ENCODE measurements at places on chromosomes 11 and 22.
A peak's percentile ranks its signal among the peaks of the same experiment; 100 is the strongest.

GRCh38 chr22:30564045-30564760 is 10.3 kb downstream of the GAL3ST1 start:
- no peak for DNase-seq

DNA sequence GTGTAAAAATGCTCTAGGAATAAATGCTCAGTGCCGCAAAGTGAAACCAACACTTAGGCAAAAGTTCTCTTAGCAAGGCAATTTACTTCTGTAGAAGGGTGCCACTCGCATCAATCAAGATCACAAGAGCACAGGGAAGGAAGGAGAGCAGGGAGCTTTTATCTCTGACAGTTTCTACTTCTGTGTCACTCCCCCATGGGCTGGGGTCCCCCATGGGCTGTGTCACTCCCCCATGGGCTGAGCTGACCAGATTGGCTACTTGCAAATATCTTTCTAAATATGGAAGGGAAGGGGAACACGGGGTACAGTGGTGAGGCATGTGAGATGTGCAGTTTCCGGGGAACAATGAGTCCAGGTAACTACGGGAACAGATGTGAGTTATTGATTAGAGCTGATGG is 397 bp downstream of the OR52N2 start:
- DNase-seq, result no peak

- no peak for DNase-seq
Observed at GRCh38 chr22:27541836-27542235, 259.7 kb downstream of the MN1 start.

- peak; percentile 4 for DNase-seq
Observed at GRCh38 chr11:73249853-73250783, 22.0 kb upstream of the P2RY6 start.

DNA sequence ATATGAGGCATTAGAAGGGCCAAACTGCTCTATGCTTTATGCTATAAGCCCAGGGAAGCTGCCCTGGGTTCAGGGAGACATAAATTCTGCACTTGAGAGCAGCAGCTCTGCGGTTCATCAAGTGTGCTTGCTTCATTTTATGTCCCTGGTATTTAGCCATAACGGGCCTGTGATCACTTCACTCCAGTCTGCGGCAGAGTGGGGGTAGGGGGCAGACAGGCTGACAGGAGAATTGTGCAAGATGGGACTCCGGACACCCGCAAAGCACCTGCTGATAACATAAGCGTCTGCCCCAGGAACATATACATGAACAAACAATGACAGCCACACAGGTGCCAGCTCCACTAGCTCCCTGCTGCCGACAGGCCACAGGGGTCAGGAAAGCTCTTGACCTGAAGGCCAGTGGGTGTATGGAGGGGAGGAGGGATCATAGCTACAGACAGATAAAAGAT is 56.1 kb downstream of the SMCO4 start:
- no peak for DNase-seq

DNA sequence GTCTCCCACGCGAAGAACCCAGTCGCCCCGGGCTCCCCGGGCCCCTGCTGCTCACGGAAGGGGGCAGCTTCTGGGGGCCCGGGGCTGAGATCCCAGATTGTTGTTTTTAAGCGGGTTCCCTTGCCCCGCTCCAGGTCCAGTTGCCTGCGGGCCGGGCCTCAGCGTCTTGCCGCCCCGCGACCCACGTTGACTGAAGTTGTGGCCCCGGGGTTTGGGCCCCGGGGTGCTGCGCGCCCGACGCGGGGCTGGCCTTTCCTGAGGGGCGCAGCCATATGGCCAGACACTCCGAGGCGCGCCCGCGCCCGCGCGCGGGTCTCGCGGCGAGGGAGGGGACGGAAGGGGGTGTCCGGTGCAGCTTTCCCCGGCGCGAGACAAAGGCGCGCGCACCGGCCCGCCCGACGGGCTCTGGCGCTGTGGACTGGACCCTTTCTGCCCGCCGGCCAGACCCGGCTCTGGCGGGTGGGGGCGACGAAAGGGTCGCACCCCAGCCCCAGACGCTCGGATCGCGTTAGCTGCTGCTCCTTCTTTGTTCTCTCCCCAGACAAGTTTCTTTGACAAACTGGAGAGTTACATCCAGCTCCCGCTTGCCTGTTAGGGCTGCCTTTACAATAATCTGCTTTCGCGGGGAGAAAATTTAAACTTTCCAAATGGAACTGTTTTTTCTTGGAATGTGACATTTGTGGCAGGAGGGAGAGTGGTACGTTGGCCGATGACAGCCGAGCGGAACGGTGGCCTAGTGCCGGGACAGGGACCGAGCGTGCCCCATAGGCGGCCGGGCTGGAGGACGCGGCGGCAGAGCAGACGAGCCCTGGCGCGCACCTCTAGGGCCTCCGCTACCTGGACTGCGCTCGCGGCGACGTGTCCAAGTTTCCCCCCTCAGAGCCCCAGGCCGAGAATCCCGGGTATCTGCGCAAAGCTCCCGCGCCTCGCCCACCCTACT is 716 bp downstream of the AMOTL1 start:
- DNase-seq, result peak; percentile 77

GRCh38 chr11:77081976-77082836 is 15.4 kb downstream of the CAPN5 start:
- DNase-seq, result no peak

- no peak for DNase-seq
Observed at GRCh38 chr11:84236436-84236835, 950.3 kb upstream of the CCDC90B start.

DNA sequence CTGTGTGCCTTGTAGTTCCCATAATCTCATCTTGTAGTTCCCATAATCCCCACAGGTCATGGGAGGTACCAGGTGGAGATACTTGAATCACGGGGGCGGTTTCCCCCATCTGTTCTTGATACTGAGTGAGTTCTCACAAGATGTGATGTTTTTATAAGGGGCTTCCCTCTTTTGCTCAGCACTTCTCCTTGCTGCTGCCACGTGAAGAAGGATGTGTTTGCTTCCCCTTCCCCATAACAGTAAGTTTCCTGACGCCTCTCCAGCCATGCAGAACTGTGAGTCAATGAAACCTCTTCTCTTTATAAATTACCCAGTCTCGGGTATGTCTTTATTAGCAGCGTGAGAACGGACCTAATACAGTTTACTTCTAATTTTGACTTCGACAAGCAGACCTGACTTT is 14.0 kb upstream of the SMIM38 start:
- no peak for DNase-seq

DNA sequence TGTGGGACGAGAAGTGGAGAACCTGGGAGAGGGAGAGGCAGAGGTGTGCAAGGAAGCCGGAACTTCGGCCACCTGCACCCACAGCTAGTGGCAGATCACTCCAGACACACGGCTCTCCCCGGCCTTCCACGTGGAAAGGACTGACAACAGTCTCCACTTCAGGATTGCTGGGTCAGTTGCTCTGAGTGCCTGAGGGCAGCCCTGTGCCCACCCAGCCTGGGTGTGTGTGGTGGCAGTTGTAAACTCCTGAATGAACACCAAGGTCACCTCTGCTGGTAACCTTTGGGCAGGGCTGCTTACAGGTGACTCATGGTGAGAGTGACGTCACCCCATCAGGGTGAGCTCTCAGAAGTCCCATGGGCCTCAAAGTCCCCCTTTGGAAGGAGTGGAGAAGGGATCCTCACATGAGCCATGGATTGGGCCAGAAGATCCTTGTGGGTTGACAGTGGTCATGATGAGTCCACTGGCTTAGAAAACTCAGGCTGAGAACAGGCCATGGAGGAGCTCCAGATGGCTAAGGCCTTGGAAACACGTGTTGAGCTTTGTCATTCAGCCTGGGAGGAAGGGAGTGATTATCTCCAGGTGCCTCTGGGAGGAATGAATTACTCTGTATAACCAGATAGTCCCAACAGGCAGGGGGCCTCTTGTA is 71.3 kb downstream of the BCR start:
- no peak for DNase-seq

GRCh38 chr11:72350752-72351151 is 83.6 kb downstream of the CLPB start:
- DNase-seq, result no peak

- DNase-seq, result no peak
Observed at GRCh38 chr11:95257456-95257971, 26.5 kb upstream of the SESN3 start.

- DNase-seq, result no peak
Observed at GRCh38 chr11:77502346-77502905, 28.5 kb upstream of the PAK1 start.

- DNase-seq, result no peak
Observed at GRCh38 chr11:128501008-128501407, 86.3 kb downstream of the ETS1 start.

GRCh38 chr22:25054943-25055511 is 102.5 kb downstream of the KIAA1671 start:
- DNase-seq, result peak; percentile 55

- no peak for DNase-seq
Observed at GRCh38 chr22:49740242-49740641, 87.4 kb downstream of the BRD1 start.

DNA sequence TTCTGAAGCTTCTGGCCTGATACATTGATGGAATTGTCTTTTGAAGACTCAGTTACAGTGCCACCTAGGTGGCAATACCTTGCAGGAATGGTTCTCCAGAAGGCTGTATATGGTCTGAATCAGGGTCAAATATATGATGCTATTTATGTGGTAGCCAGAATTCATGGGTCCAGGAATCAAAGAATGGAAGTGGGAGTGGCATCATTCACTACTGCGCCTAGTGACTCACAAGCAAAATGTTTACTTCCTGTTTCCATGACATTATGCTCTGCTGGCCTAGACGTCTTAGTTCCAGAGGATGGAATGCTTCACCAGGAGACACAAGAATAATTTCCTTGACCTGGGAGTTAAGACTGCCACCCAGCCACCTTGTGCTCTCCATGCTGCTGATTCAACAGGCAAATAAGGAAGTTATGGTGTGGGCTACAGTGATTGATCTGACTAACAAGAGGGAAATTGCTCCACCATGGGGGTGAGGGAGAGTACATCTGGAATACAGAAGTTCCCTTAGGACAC is 491.8 kb downstream of the ETS1 start:
- DNase-seq, result no peak

DNA sequence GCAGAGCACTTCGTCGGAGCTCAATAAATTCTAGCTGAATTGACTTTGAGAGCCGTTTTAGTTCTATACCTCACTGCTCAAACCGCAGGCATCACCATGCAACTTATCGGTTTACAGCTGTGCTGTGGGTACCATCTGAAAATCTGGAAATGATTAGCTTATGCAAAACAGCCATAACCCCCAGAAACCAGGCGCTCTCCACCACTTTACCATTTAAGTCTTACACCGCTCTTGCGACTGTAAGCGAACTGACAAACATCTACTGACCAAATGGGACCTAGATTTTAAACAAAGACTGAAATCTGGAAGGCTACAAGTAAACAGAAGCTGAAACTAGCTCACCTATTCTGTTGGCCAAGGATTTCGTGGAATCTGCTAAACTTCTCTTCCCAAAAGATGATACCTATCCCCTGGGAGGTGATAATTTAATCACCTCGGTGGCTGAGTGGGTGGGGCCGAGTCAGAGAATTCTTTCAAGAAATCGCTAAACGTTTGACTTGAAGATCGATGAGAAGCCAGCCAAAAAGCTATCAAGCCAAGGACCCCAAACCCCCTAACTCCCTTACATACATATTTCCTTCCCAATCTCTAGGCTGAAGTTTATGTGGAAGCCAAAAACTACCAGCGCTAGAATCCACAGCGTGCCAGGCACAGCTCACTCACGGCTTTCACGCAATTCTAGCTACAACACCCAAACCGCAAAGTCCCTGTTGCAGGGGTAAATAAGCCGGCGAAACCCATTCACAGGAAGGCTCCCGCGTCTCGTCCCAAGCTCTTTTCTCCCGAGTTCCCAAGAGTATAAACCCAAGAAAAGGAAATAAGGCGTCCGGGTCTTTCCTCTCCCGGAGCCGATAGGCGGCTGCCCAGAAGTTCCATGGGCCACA is 644 bp downstream of the SPTY2D1 start:
- no peak for DNase-seq

DNA sequence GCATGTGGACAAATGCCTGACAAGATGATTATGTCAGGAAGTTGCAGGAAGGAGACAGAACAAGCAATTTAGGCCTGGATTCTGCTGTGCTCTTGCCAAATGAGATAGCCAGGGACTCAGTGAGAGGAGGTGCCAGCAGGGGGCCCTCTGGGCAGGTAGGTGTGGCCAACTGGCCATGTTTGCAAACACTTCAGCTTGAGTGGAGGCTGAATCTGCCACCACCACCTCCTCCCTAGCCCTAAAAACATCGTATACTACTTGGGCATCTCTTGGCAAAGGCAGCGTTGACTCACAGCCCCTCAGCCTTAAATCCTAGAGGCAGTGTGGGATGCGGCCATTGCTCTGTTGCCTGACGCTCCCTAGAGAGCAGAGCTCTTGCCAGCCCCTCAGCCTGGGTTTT is 95.1 kb upstream of the PLET1 start:
- no peak for DNase-seq

- no peak for DNase-seq
Observed at GRCh38 chr11:115761348-115761747, 257.1 kb upstream of the CADM1 start.

GRCh38 chr22:23537416-23537815 is 42.7 kb downstream of the IGLL1 start:
- DNase-seq, result no peak

DNA sequence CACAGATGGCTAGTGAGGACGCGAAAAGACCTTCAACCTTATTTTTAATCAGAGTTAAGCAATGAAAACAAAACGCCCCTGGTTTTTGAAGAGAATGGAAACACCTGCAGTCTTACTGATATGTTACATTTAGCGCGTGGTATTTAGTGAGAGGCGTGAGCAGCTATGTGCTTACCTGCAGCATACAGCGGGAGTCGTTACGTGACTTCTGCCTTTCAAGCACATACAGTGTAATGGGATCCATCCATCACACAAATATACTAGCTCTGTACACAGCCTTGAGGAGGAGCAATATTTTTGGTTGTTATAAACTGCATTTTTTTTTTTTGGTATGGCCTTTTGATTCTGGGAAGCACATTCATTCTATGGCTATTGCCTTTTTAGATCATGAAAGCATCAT is 5.5 kb downstream of the KRTAP5-2 start:
- DNase-seq, result no peak

- no peak for DNase-seq
Observed at GRCh38 chr22:39242595-39243438, 2.0 kb downstream of the PDGFB start.

- DNase-seq, result no peak
Observed at GRCh38 chr22:22386602-22387385, 121.7 kb downstream of the ZNF280B start.

DNA sequence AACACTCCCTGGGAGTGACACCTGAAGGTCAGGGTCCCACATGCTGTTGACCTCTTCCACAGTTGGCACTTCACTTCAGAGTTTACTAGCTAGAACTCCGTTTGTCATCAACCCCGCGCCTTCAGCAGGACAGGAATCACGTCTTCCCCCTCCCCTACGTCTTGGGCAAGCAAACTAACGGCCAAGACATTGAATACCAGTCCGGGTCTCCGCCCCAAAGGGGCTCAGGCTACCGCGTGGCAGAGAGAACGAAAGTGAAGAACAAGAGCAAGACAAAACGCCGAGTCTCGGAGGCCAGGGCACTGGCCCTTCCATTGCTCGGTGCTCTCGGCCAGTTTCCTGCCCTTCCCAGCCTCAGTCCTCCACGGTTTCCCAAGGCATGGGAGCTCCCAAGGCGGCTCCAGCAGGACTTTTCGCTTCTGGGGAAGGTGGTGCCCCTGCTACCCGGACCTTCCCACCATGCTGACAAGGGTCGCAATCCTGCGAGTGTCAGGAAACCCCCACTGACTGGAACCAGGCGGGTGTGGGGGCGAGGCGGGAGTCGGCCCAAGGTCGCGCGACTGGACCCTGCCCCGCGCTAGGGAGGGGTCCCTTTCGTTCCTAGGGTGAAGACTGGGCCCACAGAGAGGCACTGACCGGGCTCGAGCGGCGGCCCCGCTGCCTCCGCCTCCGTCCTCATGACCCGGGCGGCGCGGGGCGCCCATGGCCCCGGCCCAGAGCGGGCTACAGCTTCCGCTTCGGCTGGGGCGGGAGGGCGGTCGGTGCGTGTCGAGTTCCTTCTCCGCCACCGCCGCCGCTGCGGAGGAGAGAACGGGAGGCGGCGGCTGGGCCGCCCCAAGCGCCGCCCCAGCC is at the start of gene GUCD1:
TSS of gene GUCD1 (minus strand) at position 826 of the 852 bp plus-strand sequence. CDS start at position 679, 147 bp downstream.
- peak; percentile 74 for DNase-seq
